Sigmoid colon (tissue), 7 donors: ENCODE measurements at places on chromosomes 4 and X. TPM values are rescaled to one million over a fixed set of nuclear protein-coding genes. Genes with fewer than 3 reads are reported as not detected.
A peak's percentile ranks its signal among the peaks of the same experiment; 100 is the strongest.

The FREM3 gene
- total RNA-seq, result not detected

DNA sequence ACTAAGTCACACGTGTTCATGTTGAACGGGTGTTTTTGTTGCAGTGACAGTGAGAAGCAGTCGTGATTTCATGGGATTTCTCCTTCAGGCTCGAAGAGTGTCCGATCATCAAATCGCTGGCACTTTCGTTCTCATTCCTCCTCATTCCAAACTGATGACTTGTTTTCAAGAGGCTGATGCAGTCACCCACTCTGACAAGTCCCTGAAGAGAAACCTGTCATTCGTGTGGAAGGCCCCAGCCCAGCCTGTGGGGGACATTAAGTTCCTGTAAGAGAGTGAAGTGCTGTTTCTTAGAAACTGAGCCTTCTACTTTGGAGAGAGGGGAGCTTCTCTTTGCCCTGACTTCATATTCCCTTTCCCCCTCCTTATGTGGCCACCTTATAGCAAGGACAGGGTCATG is 8.0 kb downstream of the REELD1 start:
- no peaks in the 10 kb centered on the region for H3K36me3 ChIP-seq
- no peaks in the 10 kb centered on the region for H3K27me3 ChIP-seq
- no peak for DNase-seq
- no peak overlapping the region for H3K4me3 ChIP-seq

DNA sequence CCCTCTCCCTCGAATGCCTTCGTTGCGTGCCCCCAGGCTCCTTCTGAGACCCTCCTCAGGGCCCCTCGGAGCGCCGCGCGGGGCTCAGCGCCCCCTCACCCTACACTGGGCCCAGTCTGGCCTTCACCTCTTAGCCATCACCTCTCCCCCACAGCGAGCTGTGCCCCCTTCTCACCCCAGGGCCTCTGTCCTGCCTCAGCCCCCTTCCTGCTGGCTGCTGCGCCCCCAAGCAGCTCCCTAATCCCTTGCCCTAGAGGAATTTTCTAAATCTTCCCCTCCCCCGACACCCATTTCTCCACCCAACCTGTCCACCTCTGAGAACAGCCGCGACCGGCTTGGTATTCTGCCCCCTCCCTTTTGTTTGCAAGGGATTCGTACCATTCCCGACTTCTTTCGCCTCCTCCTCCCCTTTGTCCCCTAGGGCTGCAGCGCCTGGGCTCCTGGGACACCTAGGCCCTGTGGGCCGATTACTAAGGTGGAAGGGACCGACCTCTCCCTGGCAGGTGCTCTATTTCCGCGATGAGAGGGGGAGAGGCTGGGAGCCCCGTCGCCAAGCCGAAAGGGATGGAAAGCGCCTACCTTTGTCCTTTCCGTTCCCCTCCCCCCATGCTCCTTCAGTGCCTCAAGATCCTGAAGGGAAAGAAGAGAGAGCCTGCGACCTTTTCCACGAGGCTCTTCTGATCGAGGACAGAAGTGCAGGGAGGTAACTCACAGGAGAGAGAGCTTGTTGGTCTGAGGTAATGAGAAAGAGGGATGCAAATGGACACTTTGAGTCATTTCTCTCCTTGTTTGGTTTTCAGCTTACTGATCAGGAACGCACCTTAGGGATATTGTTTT is 10.9 kb downstream of the DLG3 start:
- DNase-seq, result no peak
- no peaks in the 10 kb centered on the region for H3K4me1 ChIP-seq
- peak overlapping the region; percentile 85 for H3K27ac ChIP-seq
- peak overlapping the region; percentile 53 for H3K4me3 ChIP-seq

The FHIP1A gene
- total RNA-seq, result 1.4 TPM

DNA sequence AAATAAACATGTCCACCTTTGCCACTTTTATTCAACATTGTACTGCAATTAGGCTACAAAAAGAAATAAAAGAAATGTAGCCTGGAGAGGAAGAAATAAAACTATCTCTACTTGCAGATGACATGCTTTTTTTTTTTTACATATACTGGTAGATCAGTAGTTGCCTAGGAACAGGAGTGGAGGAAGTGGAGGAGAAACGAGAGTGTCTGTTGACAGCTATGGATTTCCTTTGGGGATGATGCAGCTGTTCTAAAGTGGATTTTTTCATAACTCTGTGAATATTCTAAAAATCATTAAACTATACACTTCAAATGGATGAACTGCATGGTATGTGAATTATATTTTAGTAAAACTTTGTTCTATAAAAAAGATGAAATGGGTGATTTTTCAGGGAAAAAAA is 116.4 kb downstream of the ANAPC4 start:
- no peak overlapping the region for H3K27ac ChIP-seq
- no peaks in the 10 kb centered on the region for H3K27me3 ChIP-seq
- H3K36me3 ChIP-seq, result no peaks in the 10 kb centered on the region
- H3K4me1 ChIP-seq, result no peaks in the 10 kb centered on the region
- no peak overlapping the region for H3K4me3 ChIP-seq
- DNase-seq, result no peak

The KDR gene
- total RNA-seq, result 9.9 TPM

The PPEF2 gene
- total RNA-seq, result 0.33 TPM

The HSFX4 gene
- total RNA-seq, result not detected

DNA sequence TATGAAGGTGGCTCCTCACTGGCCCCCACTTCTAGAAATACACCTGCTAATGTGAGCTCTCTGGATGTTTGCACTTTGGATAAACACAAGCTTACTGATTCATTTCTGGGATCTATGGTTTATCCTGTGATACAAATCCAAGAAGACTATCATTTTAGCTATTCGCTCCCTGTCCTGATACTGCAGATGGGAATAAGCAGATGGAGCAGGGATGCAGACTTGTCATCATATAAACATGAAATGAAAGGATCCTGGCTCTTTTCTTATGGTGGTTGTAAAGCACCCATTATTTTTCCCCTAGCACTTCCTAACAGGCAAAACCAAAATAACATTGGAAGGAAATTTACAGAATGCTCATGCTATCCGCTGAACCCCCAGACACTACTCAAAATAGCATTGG is 162.9 kb upstream of the NOCT start:
- no peak for DNase-seq
- no peak overlapping the region for H3K4me3 ChIP-seq
- H3K4me1 ChIP-seq, result no peaks in the 10 kb centered on the region
- H3K27ac ChIP-seq, result no peak overlapping the region

The LNX1 gene
- total RNA-seq, result 2.5 TPM

DNA sequence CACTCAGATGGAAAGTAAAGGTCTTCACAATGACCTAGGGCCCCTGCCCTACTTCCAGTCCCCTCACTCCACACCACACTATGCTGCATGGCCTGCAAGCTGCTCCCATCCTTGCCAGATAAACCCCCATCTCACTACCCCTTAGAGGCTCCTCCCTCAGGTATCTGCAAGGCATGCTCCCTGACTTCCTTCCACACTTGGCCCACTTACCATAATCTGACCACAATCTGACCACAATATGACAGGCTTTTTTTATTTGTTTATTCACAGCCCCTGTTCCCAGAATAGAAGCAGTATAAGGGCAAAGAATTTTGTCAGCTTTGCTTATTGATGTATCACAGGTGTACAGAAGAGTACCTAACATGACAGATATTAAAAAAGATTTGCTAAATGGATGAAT is 124.7 kb downstream of the CAMK2D start:
- no peak overlapping the region for H3K4me3 ChIP-seq
- DNase-seq, result no peak
- no peaks in the 10 kb centered on the region for H3K27me3 ChIP-seq
- no peaks in the 10 kb centered on the region for H3K36me3 ChIP-seq
- no peak overlapping the region for H3K27ac ChIP-seq
- H3K4me1 ChIP-seq, result peaks cover 52% of the 10 kb centered on the region

DNA sequence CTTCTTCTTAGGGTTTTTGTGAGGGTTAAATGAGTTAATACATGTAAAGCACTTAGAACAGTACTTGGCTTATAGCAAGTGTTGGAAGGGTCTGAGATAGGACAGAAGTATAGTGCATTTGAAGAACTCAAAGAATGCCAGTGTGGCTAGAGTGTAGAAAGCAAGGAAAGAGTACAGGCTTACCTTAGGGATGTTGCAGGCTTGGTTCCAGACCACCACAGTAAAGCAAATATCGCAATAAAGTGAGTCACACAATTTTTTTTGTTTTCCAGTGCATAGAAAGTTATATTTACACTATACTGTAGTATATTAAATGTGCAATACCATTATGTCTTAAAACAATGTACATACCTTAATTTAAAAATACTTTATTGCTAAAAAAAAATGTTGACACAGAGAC is 41.3 kb downstream of the KIF4A start:
- no peak overlapping the region for H3K4me3 ChIP-seq
- no peaks in the 10 kb centered on the region for H3K27me3 ChIP-seq
- no peak overlapping the region for H3K27ac ChIP-seq
- no peaks in the 10 kb centered on the region for H3K36me3 ChIP-seq
- no peaks in the 10 kb centered on the region for H3K4me1 ChIP-seq
- DNase-seq, result no peak

GRCh38 chrX:37846558-37846933 is 825 bp downstream of the DYNLT3 start:
- no peaks in the 10 kb centered on the region for H3K36me3 ChIP-seq
- no peak for DNase-seq
- no peaks in the 10 kb centered on the region for H3K4me1 ChIP-seq
- H3K27ac ChIP-seq, result peak overlapping the region; percentile 87

DNA sequence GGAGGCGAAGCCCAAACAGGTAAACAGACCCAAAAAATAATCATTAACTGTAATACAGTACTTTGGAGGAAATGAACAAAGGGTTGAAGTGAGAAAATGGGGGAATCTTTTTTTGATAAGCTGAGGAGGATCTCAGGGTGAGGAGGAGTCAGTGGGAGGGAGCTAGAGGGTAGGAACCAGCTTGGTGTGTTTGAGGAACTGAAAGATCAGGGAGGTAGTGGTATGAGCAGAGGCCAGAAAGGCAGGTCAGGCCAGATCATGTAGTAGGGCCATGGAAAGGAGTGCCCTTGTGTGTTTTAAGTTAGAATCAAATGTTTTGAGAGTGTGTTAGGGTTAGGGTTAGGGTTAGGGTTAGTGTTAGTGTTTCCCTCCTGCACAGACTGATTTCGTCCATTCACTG is 48.8 kb downstream of the PPP2R2C start:
- no peak overlapping the region for H3K27ac ChIP-seq
- H3K36me3 ChIP-seq, result no peaks in the 10 kb centered on the region

DNA sequence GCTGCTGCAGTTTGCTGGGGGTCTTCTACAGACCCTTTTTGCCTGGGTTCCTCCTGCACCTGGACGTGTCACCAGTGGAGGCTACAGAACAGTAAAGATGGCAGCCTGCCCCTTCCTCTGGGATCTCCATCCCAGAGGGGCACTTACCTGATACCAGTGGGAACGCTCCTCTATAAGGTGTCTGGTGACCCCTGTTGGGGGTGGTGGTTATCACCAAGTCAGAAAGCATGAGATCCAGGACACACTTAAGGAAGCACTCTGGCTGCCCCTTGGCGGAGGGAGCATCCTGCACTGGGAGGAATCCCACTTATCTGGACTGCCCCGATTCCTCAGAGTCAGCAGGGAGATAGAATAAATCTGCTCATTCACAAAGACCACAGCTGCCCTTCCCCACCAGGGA is 218.9 kb upstream of the GALNTL6 start:
- no peak for DNase-seq
- H3K36me3 ChIP-seq, result no peaks in the 10 kb centered on the region
- H3K27me3 ChIP-seq, result no peaks in the 10 kb centered on the region
- H3K4me3 ChIP-seq, result no peak overlapping the region
- H3K27ac ChIP-seq, result no peak overlapping the region
- no peaks in the 10 kb centered on the region for H3K4me1 ChIP-seq

The HERC5 gene
- 6.4 TPM for total RNA-seq

DNA sequence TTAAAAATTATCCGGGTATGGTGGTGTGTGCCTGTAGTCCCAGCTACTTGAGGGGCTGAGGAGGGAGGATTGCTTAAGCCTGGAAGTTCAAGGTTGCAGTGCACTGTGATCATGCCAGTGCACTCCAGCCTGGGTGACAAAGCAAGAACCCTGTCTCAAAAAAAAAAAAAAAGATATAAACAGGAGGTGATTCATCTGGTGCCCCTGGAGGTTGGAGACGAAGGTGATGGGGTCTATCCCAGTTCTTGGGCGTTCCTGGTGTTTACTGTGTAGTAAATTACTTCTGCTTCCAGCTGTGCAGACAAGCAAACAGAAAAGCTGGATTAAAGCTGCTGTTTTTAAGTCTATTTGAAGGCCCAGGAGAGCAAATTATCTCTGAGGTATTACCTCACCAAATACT is 19.9 kb downstream of the GPKOW start:
- H3K27ac ChIP-seq, result no peak overlapping the region
- H3K4me3 ChIP-seq, result no peak overlapping the region
- no peaks in the 10 kb centered on the region for H3K27me3 ChIP-seq
- H3K4me1 ChIP-seq, result no peaks in the 10 kb centered on the region

DNA sequence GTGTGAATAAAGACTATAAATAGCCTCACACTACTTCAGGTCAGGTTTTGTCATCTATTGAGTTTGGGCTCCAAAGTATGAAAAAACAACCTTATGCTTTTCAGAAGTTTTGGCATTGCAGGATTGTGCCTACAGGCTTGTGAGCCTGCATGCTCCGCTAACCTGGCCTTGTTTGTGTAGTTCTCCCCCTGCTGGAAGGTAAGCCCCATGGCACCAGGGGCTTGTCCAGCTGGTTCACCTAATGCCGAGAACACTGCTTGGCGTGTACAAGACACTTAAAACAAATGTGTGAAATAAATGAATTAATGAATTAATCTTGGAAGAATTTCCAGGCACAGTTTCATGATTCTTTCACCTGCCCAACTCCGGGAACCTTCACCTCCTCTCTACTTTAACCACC is 1.8 kb upstream of the HSD17B10 start:
- H3K4me1 ChIP-seq, result peaks cover 11% of the 10 kb centered on the region
- H3K27me3 ChIP-seq, result no peaks in the 10 kb centered on the region
- no peak overlapping the region for H3K4me3 ChIP-seq
- H3K27ac ChIP-seq, result no peak overlapping the region
- H3K36me3 ChIP-seq, result peaks cover 12% of the 10 kb centered on the region

The PAGE4 gene
- not detected for total RNA-seq

DNA sequence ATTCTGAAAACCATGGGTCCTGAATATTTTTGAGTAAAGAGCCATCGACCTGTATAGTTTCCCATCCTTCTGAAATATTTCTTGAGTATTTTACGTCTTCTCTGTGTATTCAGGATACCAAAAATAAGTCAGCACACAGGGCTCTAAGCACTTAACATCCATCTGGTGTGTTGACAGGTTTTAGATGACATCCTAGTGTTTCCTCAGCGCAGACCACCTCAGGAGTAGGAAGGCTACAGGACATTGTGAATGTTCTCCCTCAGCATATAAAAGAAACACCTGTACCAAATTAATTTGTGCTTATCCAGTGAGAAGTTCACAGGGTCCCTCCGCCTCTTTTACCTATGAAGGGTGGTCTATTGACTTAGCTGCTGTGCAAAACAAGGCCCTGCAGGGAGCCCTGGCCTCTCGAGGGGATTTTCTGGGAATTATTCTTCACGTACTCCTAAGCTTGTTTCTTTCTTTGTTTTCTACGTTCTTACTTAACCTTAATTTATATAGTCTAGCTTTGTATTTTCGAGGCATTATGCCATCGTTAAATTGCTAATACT is 241.8 kb downstream of the FBXO8 start:
- H3K27me3 ChIP-seq, result no peaks in the 10 kb centered on the region
- H3K27ac ChIP-seq, result no peak overlapping the region
- no peaks in the 10 kb centered on the region for H3K4me1 ChIP-seq
- no peak for DNase-seq
- H3K4me3 ChIP-seq, result no peak overlapping the region

GRCh38 chr4:103091601-103092223 is 7.9 kb downstream of the BDH2 start:
- no peaks in the 10 kb centered on the region for H3K4me1 ChIP-seq
- H3K27ac ChIP-seq, result no peak overlapping the region
- no peak overlapping the region for H3K4me3 ChIP-seq
- peaks cover 17% of the 10 kb centered on the region for H3K36me3 ChIP-seq
- no peaks in the 10 kb centered on the region for H3K27me3 ChIP-seq
- no peak for DNase-seq
